ENCODE measurements at places on chromosomes 3 and 15.

GRCh38 chr15:39594446-39595337, 13.8 kb downstream of the THBS1 start:
- DNase-seq: no peak

GRCh38 chr3:136602818-136603217, 149.4 kb downstream of the STAG1 start:
- no peak for DNase-seq

GRCh38 chr3:158991146-158991705, 189.4 kb downstream of the MFSD1 start:
- DNase-seq: no peak

- DNase-seq: no peak
Measured at GRCh38 chr3:62670351-62670750, 204.9 kb downstream of the CADPS start.

DNA sequence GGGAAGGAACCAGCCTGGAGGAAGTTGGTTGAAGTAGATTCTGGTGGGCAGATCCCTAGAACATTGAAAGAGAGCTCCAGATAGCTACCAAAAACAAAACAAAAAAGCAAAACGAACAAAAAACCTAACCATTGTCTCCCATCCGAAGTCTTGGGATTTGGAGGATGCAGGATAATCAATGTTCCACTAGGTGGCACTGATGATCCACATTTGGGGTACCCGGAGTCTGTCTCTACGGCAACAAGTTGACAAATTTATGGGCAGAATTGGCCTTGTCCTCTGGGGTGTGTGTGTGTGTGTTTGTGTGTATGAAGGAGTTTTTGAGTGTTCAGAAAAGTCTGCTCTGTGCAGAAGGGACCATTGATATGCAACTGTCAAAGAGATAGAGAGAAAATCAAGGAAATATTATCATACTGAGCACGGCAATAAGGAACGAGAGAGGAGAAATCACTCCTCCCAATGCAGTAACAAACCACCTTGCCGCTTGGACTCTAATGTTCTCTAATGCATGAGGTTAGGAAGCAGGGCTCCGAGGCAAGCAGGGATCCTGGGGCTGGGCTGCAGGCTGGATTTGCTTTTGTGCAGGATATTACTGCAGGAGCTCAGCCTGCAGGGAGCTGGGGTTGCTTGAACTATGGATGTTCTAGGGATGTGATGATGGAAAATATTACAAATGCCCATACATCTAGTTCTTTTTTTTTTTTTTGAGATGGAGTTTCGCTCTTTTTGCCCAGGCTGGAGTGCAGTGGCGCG, 59.8 kb upstream of the KLHL25 start:
- DNase-seq: peak; percentile 29

DNA sequence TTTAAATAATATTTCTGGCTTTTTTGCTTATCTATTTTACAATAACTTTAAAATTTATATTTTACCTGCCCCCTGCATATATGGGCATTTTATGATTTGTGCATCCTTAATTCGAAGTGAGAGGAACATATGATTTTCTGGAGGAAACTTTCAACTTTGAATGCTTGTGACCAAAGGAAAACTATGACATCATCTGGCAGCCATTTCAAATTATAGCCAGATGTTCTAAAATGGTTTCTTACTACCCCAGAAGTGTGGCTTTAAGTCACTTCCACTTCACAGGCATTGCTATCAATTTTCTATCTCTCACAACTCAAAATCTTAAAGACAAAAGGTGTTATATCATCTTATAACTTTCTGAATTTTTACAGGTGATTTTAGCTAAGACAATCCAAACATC, 508.8 kb downstream of the RBMS3 start:
- no peak for DNase-seq

- no peak for DNase-seq
Measured at GRCh38 chr3:177287231-177287630, 89.9 kb upstream of the TBL1XR1 start.

- DNase-seq: no peak
Measured at GRCh38 chr15:71198846-71199245, 83.6 kb downstream of the THSD4 start.

DNA sequence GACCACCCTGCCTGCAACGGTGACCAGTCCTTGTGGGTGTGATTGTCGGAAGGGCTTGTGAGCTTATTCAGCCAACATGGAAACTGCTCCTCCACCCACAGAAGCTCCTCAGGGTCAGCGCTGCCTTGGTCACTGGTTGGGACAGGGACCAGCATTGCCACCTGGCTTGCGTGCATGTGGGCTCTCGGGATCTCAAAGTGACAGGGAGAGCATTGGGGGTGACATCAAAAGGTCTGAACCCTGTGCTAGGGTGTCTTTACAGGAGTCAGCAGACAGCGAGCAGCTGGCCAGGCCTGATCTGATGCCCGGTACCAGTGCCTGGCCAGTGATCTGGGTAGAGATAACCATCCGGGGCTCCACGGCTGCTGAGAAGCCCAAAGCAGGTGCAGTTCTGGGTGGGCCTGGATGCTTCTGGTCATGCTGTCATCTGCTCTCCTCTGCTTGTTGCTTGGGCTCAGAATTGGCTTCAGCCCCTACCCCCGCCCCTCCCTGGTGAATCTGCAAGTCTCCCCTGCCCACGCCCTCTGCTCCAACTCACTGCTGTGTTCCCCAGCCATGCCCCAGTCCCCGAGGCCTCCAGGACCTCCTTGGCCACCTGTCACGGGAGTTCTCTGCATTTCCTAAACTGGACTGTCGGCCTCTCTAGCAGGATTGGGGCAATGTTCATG, 134.8 kb downstream of the NSMCE3 start:
- DNase-seq: no peak

DNA sequence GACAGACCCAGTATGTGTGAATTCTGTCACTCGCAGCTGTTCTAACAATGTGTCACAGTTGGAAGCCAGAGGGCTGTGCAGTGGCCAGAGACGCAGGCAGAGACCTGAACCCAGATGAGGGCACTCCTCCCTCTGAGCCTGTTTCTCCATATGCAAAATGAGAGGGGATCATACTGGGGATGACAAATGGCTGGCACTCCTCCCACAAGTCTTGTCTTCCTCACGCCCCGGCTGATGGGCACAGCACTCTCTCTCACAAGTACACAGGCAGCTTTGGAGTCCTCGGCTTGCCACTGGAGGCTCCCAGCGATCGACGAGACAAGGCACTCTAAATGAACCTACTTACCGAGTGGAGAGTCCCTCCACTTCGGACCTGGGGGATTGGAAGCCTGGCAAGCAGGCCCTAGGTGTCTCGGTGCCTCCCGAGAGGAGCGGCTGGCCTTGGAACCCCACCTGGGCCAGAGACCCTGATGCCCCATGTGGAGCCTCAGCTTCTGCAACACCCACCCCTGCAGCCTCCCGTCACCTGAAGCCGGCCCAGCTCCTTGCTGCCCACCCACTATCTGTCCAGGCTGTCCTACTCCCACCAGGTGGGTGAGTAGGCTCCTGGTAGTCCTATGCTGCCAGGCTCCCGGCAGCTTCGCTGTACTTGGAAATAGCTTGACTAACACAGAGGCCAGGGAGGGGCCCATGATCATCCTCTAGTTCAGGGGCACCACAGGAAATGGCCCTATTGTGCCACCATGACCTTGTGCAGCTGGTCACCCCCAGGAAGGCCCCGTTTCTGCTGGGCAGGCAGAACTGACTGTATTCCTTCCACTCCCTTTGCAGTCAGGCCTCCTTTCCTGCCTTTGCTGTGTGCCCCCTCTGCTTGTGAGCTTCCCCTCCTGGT, 65.0 kb upstream of the IQSEC1 start:
- DNase-seq: no peak

DNA sequence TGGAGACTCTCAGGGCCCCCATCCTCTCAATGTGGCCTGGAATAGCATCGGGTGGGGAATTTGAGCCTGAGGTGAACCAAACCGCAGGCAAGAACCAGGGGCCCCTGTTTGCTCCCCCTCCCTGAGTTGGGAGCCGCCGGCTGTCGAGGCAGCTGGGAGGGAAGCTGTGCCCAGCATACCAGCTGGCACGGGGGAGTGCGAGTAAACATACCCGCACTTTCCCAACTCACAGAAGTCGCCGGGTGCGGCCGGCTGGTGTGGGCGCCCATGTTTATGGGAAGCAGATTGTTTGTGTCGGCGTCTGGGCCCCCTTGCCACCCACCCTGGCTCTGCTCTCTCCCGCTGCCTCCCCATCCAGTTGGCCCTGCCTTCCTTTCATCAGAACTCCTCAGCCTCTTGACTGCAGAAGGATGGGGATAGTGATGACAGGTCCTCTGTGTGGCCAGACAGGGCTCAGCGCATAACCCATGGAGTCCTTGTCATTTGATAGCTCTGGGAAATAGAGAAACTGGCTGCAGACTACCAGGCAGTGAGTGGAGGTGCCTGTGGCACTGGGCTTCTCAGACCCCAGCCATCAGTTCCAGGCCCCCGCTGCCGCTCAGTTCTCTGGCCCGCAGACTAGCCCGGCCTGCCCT, 60.4 kb downstream of the CACNA2D2 start:
- DNase-seq: no peak

- DNase-seq: no peak
Measured at GRCh38 chr15:79886124-79886523, 10.7 kb downstream of the MTHFS start.

- no peak for DNase-seq
Measured at GRCh38 chr3:53243165-53243564, 12.7 kb downstream of the TKT start.

DNA sequence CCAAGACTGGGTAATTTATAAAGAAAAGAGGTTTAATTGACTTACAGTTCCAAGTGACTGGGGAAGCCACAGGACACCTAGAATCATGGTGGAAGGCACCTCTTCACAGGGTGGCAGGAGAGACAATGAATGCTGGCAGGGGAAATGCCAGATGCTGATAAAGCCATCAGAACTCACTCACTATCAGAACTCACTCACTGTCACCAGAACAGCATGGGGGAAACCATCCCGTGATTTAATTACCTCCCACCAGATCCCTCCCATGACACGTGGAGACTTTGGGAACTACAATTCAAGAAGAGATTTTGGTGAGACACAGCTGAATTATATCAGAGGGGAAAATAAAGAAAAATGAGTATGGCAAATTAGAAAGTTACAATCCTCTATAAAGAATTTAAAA, 310.9 kb downstream of the BCHE start:
- DNase-seq: no peak

GRCh38 chr3:24237971-24238706, 256.5 kb downstream of the THRB start:
- DNase-seq: peak; percentile 54

DNA sequence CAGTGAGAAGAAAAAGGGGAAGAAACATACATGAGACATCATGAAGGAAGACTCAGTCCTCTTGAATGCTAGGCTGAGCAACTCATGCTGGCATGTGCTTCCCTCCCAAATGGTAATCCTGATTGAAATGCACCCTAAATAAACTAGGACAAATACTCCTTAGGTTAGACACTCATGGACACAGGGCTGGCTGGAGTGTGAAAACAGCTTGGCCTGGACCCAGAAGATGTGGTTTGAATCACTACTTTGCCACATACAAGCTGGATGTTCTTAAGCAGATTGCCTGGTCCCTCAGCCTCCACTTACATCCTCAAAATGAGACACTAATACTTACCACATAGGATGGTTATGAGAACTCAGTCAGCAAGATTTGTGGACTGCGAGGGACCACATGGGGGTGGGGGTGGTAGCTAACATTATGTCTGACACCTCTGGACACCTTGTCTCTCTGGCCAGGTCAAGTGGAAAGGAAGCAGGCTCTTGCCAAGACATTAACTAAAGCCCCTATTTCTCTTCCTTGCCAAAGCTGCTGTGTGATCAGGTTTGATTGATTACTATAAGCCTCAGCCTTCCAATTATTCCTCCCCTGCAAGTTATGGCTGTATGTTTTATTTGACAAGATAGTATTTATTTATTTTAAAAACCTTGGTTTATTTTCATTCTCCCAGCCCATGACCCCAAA, 138.9 kb upstream of the SLC7A14 start:
- no peak for DNase-seq

- no peak for DNase-seq
Measured at GRCh38 chr3:168839653-168840052, 743.9 kb upstream of the GOLIM4 start.

DNA sequence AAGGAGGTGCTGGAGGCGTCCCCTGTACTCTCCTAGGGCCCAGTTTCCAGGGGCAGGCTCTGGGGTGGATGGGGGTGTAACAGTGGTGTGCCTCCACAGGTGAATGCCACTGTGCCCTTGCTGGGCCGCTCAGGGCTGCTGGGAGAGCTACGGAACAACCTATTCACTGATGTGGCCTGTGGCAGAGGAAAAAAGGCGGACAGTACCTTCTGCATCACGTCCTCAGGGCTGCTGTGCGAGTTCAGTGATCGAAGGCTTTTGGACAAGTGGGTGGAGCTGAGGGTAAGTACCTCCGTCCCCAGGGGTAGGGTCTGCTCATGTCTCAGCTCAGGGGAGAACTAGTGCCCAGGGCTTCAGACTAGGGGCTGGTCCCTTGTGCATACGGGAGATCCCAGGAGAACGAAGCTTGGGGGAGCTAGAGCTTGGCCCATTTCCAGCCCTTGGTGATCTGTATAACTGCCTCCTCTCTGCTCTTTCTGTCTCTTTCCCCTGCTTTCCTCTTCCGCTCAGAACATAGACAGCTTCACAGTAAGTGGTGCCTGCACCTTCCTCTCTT, 15.0 kb upstream of the JMJD7 start:
- DNase-seq: no peak

- no peak for DNase-seq
Measured at GRCh38 chr3:143120716-143121240, 1.2 kb downstream of the CHST2 start.

GRCh38 chr3:190446573-190447279, 3.0 kb downstream of the TMEM207 start:
- DNase-seq: no peak

DNA sequence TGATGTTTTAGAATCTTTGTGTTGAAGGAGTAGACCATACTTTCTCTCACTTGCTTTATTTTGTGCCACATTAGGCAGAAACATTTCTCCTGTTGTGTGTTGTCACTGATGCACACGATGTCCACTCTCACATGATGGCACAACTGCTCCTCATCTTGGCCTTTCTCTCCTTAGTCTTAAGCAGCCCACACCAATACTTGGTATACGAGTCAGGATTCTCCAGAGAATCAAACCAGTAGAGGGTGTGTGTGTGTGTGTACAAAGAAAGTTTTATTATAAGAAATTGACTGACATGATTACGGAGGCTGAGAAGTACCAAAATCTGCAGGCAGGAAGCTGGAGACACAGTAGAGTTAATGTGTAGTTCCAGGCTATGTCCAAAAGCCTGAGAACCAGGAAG, 187.1 kb downstream of the ALCAM start:
- DNase-seq: no peak

- DNase-seq: no peak
Measured at GRCh38 chr15:99613887-99614647, 48.3 kb downstream of the MEF2A start.

- no peak for DNase-seq
Measured at GRCh38 chr3:122898298-122898697, 103.4 kb downstream of the SLC49A4 start.

DNA sequence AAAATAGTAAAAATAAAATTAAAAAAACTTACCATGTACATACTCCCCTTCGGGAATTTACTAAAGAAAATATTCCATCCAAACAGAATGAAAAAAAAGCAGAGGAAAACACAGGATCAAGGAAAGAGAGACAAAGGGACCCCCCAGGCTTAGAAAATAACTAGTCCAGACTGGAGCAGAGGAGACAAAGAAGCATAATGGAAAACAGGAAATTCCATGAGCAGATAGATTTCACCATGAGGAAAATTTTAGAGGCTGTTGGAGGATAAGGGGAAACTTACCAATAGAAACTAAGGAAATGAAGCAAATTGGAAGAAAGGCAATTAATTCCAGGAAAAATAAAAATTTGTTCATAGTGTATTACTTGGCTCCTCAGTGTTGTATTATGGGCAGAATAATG, 36.7 kb downstream of the SLC27A2 start:
- DNase-seq: no peak

GRCh38 chr15:85289677-85290365, 90.6 kb upstream of the AKAP13 start:
- DNase-seq: no peak
